Glomerular endothelial cell (primary cell): ENCODE measurements at places on chromosomes 1 and 21. TPM values are rescaled to one million over a fixed set of nuclear protein-coding genes. Genes with fewer than 3 reads are reported as not detected.

DNA sequence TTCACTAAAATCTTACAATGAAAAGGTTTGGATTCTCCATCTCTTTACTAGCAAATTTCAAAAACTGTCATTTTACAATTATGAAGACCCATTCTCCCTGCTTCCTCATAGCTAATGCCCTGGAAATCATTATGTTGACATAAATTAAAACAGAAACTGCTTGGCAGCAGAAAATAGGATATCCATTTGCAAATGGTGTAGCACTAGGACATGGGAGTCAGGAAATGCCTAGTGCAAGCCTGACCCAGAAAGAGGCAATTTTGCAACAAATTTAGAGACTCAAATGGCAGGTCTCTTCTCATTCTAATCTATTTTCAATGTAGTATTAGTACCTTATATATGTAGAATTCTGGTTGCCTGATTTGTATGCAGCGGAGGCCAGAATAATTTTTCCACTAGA lies 2.2 kb downstream of the GBP5 start:
- no peak for DNase-seq

DNA sequence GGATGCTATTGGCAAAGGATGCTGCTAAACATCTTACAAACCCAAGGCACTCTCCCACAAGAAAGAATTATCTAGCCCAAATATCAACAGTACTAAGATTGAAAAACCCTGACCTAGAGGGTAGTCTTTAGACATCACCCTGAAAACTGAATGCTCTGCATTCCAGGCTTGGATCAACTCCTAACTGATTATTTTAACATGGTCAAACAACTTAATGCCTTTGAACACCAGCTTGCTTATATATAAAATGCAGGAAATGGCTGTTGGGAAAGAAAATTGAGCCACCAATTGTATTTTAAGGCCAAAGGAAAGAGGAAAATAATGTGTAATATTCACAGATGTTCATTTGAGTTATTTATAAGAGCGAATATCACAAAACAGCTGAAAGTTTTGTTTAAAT lies 72.2 kb upstream of the C1orf87 start:
- no peak for DNase-seq

DNA sequence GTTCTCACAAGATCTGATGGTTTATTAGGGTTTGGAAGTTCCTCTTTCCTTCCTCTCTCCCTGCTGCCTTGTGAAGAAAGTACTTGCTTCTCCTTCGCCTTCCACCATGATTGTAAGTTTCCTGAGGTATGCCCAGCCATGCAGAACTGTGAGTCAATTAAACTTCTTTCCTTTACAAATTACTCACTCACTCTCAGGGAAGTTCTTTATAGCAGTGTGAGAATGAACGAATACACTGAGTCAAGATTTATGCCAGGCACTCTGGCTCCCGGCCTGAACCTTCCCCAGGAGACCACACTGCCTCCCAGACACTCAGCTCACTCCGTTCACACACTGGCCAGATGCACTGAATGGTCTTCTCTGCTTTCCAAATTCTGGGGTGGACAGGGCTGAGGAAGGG lies 308.3 kb upstream of the AJAP1 start:
- DNase-seq: no peak

The MASP2 gene
- total RNA-seq: not detected in 2 replicates

DNA sequence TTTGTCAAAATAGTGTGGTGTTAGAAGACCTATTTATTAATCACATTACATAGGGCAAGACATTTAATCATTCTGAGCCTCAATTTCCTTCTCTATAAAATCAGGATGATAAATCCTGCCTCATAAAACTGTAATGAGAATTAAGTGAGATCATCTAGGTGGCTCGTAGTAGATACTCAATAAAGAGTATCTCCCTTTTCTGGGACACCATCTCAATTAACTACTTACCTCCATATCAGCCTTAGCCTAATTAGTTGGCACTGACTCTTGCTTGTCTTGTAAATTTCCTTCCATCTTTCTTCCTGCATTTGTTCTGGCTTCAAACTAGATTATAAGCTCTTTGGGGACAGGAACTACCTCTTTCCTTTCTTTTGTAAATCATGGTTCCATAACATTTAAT lies 102.6 kb upstream of the TNR start:
- DNase-seq: no peak

The LRRIQ3 gene
- 0.10 TPM in 1 of 2 replicates, not detected in the other for total RNA-seq

GRCh38 chr21:42672699-42673458 lies 19.5 kb downstream of the PDE9A start:
- no peak for DNase-seq

The OPRD1 gene
- total RNA-seq: under 0.01 TPM in 1 of 2 replicates, not detected in the other

DNA sequence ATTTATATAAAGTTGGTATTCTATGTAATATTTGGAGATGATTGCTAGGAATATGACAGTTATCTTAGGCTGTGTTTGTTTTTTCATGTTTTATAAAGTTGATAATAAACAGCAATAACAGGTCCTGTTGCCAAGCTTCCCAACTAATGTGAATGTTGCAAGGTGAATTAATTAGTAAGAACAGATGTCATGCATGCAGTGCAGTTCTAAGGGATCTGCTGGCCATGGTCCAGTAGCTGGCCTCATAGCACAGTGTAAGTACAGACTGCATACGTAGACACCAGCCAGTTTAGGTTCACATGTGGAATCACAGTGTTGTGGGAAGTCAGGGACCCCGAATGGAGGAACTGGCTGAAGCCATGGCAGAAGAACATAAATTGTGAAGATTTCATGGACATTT lies 478.2 kb downstream of the NEGR1 start:
- no peak for DNase-seq

The LIPI gene
- total RNA-seq: not detected in 2 replicates

- DNase-seq: no peak
These were observed 21.5 kb upstream of the LYST start for GRCh38 chr1:235888119-235888643.

DNA sequence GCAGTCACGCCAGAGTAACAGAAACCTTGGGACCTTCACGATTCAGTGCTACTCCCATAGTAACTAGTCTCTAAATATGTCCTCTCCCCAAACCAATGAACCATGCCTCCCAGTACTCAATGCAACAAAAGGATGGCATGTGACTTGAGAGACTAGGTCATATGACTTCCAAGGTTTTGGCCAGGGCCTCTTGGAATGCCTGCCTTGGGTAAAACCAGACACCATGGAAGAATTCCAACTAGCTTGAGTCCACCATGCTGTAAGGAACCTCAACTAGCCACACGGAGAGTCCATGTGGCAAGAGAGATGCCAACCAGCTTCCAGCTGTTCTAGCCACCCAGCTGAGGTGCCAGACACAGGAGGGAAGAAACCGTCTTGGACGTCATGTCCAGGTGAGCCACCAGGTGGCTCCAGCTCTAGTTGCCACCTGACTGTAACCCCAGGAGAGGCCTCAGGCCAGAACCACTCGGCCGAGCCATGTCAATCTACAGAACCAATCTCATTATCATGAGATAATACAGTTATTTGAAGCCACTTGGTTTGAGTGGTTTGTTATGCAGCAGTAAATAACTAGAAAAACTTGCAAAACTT lies 115.0 kb downstream of the SYF2 start:
- no peak for DNase-seq

DNA sequence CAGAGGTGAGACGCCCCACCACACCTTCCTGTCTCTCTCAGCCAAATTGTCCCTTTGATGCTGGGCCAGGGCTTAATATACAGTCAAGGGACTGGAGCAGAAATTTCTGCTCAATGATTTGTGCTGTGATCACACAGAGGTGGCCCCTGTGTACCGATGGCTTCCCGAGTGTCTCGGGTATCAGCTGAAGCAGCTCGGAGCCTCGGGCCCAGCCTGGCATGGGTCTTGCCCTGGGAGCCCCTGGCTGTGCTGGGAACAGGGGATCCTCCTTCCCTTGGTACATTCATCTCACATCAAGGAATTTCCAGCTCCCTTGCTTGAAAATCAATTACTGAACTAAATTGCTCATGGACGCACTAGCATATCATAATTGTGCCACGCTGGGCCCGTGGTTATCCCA lies 148.8 kb upstream of the C1orf174 start:
- no peak for DNase-seq

- no peak for DNase-seq
These were observed 486.7 kb downstream of the SMYD3 start for GRCh38 chr1:246020211-246020954.
